CD4-positive, alpha-beta T cell (primary cell): ENCODE measurements at places on chromosomes 11 and 22.

DNA sequence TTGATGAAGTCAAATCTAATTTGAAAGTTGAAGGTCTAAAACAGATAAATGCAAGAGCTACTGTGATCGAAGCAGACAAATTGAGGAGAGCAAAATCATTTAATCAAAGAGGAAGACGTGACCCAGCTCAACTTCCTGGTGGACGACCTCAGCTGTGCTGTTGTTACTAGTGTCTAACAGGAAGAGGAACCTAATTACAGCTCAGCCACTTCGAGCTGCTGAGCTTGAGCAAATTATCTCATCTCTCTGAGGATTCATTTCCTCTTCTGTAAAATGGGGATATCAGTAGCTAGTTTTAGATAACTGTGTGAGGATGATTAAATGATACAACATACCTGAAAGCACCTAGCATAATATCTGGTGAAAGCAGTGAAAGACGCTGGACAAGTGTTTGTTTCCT, 48.6 kb upstream of the OLFML1 start:
- no peak for DNase-seq

- DNase-seq: no peak
Observed at GRCh38 chr11:37089439-37089838, 491.4 kb upstream of the RAG2 start.

DNA sequence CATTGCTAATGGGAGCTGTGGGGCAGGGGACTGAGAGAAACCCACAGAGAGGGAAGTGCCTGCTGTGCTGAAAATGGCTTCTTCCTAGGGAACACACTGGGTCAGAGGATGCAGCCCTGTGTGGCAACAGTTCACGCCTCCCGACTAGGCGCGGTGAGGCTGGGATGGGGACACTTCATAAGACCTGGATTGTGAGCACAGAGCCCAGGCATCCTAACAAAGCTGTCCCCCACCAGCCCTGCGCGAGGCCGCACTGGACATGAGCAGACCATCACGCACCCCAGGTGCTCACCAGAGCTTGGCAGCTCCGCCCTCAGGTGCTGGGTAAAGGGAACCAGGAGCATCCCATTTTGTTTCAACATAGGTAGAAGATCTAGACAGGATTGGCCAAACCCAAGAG, 1.8 kb upstream of the KRTAP5-4 start:
- DNase-seq: no peak

DNA sequence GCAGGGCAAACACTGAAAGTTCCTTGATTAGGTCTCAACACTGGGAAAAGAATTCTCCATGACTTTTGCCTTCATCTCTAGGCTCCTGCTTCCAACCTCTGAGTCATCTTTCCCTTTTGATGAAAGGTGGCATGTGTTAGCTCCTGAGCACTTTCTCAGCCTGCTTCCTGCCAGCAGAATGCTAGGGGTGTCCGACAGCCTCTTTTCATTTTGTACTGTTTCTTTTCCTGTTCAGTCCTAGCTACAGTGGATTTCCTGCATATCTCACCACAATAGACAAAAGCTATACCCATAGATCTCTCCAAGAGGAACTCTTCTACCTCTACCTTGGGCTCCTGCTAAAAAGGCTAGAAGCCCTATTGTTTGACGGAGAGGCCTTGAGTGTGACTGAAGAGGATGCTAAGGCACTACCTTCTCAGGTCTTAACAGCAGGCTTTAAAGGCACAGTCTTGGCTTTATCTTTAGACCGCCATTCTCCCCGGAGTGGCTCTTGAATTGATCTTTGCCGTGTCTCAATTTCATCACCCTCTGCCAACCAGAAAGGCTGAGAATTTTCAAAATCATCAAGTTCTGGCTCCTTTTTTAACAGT, 145.5 kb downstream of the RBFOX2 start:
- no peak for DNase-seq

GRCh38 chr22:38218661-38219622, 17.1 kb downstream of the MAFF start:
- no peak for DNase-seq

- no peak for DNase-seq
Observed at GRCh38 chr11:95242845-95243605, 12.0 kb upstream of the SESN3 start.

DNA sequence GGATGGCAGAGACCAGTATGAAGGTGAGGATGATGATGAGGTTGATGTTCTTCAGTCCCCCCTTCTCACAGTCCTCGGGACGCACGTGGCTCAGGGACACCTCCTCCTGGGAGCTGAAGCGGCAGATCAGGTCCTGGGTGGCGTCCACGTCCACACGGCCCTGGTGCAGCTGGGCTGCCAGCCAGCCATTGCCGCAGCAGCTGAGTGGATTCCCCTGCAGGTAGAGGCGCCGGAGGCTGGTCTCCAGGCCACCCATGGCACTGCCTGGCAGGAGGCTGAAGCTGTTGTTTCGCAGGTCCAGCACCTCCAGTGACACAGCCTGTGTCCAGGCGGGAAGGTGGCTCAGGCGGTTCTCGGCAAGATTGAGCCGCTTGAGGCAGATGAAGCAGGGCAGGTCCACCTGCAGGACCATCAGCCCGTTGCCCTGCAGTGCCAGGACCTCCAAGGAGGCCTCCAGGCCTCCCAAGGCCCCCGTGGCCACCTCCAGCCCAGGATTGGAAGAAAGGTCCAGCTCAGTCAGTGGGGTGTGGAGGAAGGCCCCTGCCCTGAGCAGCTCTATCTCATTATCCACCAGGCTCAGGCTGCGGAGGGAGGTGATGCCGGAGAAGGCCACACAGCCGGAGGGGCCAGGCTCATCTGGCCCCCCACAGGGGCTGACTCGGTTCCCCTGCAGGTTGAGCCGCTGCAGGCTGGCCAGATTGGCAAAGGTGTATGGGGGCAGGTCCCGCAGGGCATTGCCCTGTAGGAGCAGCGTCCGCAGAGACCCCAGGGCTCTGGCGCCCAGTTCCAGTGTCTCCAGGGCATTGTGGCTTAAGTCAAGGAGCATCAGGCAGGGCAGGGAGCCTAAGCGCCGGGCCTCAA, 10.6 kb downstream of the LRRC32 start:
- no peak for DNase-seq

GRCh38 chr11:34583818-34584217, 37.1 kb upstream of the EHF start:
- DNase-seq: no peak

- no peak for DNase-seq
Observed at GRCh38 chr11:89437317-89437716, 53.9 kb downstream of the NOX4 start.
